ENCODE measurements at places on chromosomes 11 and 22.

DNA sequence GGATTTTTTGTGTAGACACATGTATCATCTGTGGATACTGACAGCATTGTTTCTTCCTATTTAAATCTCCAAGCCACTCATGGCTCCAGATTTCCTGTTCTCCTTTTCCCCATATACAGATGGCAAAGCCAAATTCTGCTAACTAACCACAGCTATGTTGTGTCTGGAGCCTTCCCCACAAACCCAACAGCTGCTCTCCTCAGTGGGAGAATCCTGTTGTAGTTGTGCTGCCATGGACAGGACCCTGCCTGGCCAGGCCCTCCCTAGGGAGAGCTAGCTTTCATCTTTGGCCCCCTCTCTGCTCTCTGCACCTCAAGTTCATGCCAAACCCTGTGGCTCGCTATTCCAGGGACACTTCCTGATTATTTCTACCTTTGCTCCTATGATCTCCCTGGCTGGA lies 106.4 kb upstream of the CCDC90B start:
- DNase-seq, result no peak

DNA sequence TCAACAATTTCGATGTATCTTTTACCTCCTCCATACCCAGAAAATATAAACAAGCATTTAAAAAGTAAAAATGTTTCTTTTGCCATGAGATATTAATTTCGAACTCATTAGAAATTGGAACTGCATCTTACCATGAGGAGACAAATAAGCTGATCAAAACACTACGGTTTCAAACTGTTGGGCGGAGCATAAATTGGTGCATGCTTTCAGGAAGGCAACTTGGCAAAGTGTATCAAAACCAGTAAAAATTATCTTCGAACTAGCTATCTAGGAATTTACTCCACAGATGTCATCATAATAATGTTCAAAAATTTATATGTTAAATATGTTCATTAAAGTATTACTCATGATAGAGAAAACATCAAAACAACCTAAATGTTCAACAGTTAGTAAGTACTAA lies 21.4 kb upstream of the SOX6 start:
- DNase-seq, result no peak

DNA sequence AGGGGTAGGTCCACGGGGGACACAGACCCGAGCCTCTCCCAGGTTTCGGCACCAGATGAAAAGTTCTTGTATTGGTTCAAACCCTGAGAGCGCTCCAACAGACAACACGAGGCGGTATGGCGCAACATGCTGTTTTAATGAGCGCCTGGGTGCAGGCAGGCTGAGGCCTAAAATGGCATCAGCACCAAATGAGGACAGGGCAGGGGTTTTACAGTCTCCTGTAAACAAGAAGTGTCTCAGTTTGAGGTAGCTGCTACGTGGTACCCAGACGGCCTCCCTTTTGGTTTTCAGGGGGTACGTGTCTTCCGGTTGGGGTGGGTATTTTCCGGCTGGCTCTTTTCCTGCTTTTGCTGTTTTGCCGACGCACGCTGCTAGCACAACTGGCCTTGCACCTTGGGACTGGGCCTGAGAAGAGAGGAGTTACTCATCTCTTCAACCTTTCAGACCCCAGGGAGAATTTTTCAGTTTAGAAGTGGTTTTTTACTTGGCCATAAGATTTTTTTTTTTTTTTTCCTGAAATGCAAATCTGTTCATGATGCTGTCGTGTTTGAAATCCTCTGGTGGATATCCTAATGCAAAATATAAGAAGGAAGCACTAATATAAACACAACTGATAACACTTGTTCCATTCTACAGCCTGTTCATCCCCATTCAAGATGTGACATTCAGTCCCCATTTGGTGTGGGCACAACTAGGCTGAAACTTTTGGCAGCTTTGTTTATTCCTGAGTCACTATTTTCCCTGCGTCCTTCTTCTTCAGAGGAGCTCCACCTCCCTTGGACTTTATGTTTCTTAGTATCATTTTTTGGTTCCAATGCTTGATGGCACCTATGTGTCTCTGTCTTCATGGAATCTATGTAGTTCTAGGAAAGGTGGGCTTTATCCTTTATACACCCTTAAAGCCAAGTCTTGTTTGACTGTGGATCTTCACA lies 6.5 kb downstream of the PPFIBP2 start:
- DNase-seq, result peak; percentile 53

DNA sequence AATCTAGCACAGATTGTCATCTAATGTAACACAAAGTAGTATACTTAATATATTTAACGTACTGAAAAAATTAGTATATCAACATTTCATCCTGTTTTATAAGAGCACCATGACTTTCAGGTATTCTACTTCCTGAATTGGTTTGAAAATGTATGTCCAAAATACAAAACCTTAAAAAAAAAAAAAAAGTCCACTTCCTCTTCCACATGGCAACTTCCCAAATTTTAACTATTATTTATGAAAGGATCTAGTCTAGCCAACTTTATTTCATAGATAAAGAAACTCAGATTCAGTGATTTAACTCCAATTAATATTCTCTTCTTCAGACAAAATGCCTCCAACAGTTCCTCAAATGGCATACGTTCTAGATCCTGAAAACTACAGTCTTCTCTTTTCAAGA lies 44.0 kb downstream of the PIK3C2A start:
- DNase-seq, result no peak

GRCh38 chr22:47112582-47112965 lies 350.1 kb downstream of the TBC1D22A start:
- DNase-seq, result no peak

DNA sequence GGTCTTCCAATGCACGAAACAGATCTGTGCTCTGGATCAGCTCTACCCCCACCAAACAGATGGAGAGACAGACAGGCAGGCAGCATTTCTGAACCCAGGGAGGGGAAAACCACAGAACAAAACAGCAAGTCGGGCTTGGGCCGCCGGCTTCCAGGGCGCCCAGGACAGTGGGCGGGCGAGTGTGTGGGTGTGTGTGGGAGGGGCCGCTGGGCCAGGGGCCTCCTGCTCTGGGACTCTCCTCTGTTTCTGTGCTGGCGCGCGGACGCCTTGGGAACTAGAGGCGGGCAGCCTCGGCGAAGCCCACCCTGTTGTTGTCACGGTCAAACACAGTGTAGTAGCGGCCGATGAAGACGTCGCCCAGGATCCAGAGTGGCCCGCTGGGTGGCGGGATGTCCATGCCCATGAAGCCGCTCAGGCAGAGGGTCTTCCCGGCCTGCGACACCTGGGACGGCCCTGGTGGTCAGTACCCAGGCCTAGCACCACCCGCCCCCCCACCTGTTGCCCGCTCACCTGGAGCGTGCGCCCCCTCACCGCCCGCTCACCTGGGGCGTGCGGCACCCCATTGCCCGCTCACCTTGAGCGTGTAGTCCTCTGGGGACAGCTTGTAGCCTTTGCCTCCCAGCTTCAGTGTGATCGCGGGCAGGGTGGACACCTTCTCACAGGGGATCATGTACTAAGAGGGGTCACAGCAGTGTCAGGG lies 3.0 kb upstream of the IFITM10 start:
- no peak for DNase-seq

GRCh38 chr22:36027935-36028645 lies 534 bp downstream of the RBFOX2 start:
- DNase-seq, result peak; percentile 6

- no peak for DNase-seq
Observed at GRCh38 chr11:3026803-3027202, 30.4 kb downstream of the CARS1 start.

GRCh38 chr11:32279672-32280071 lies 155.7 kb downstream of the WT1 start:
- no peak for DNase-seq

GRCh38 chr11:68978931-68979594 lies 1.7 kb downstream of the MRGPRD start:
- no peak for DNase-seq

DNA sequence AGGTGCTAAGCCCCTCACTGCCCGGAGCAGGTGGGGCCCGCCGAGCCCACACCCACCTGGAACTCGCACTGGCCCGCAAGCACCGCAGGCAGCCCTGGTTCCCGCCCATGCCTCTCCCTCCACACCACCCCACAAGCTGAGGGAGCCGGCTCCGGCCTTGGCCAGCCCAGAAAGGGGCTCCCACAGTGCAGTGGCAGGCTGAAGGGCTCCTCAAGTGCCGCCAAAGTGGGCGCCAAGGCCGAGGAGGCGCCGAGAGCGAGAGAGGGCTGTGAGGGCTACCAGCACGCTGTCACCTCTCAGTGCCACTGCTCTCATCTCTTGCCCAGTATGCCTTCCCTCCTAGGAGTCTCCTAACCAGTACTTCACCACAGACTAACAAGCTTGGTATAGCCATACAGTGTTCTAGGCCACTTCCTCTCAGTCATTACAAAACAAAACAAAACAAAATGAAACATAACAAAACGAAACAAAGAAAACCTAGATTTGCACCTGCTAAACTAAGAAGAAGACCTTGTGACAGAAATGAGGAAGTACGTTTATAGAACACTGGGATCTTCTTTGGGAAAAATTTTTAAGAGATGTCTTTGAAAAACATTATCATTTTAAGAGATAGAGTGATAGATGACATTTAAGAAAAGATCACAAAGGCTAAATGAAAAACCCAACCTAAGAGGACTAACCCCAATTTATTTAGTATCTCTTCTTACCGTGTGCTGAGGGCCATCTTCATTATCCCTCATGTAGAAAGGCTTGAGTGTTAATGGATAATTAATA lies 47.7 kb upstream of the GAB2 start:
- peak; percentile 77 for DNase-seq

DNA sequence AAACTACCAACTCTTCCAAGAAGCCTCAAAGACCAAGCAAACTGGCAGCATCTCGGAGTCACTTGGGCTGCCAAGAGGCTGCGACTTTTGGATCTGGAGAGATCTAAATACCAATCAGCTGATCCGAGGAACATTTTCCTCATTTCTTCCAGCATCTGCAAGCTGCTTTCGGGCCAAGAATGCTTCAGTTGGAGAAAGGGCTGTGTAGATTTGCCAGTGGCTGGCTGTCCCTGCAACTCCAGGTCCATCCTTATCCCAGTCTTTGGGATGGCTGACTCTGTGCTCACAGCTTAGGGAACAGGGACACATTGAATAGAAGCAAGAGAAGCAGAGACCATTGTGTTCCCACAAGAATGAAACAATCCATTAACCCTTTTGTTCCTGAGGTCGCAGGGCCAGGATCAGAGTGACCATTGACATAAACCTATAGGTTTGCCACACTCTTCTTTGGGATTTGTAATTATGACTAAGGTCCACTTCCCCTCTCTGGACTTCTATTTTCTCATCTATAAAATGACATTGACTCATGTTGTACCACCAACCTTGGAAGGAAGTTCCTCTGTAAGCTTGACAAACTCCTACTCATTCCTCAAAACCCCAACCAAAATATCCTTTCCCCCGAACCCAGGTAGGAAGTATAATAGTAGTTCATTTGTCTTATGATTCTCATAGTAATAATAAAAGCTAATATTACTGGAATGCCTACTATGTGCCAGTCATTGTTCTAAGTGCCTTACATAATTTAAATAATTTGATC lies 340.8 kb downstream of the MN1 start:
- no peak for DNase-seq

- DNase-seq, result no peak
Observed at GRCh38 chr11:26820739-26821138, 98.9 kb upstream of the SLC5A12 start.

DNA sequence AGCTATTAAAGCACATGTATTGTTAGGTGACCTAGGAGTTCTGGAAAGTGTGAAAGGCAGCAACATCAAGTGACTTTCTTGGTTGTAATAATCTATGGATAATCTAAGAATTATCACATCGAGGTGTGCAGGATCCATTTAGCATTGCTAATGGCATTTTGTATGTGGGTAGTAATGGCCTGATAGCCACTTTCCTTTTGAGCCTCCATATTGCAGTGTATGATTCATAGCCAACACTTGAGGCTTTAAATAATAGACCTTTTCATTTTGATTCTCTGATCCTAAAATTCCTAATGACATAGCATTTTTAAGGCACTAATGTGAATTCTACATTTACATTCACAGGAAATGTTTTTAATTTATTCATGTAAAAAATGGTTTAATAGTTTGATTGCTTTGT lies 759.4 kb downstream of the NELL1 start:
- no peak for DNase-seq

DNA sequence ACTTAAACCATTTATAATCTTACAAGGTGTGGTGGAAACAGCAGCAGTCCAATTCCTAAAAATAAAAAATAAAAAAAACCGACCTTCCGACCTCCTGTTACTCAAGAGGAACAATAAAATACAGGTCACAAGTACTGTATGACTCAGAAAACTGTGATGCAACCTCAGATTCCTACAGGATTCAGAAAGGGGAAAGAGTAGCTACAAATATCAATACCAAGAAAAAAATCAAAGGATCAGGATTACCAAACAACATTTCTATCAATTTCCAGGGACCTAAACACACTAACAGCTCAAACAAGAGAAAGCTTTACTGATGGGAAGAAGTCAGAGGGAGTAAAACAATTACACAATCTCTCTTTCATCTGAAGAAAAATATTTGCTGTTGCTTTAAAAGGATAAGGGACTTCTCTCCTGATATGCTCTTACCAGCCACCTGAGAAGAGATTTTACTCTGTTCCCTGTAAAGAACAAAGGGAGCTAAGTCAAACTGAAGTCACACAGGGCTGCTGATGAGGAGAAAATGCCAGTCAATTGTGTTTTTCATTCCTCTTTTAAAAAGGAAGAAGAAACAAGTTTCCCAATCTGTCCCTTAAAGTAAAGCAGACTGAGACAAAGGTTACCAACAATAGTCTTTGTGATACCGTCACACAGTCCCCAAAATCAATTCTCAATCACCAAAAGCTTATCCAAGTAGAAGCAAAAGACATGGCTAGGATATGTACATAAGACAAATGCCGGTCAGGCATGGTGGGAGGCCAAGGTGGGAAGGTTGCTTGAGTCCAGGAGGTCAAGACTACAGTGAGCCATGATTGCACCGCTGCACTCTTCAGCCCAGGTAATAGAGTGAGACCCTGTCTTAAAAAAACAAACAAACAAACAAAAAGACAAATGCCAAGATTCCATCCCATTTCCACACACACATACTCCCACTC lies 39.3 kb downstream of the AMBRA1 start:
- DNase-seq, result no peak

DNA sequence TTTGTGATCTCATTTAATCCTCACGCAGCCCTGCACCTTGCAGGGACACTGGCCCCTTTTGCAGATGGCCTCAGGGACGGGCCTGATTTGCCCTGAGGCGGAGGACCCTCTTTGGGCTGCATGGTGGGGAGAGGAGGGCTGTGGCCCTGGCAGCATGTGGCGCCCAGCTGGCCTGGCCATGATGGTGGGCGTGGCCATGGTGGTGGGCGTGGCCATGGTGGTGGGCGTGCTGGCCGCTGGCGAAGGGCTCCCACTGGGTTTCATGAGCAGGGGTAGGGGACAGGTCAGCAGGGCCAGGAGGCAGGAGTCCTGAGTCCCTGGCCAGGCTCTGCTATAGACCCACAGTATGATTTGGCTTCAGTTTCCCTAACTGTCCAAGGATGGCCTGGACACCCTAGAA lies 13.1 kb downstream of the WNT11 start:
- DNase-seq, result no peak

GRCh38 chr11:116310226-116310625 lies 462.6 kb downstream of the BUD13 start:
- DNase-seq, result no peak

GRCh38 chr11:128026596-128026995 lies 560.8 kb downstream of the ETS1 start:
- DNase-seq, result no peak
